ENCODE measurements at places on chromosomes 12 and 14.

DNA sequence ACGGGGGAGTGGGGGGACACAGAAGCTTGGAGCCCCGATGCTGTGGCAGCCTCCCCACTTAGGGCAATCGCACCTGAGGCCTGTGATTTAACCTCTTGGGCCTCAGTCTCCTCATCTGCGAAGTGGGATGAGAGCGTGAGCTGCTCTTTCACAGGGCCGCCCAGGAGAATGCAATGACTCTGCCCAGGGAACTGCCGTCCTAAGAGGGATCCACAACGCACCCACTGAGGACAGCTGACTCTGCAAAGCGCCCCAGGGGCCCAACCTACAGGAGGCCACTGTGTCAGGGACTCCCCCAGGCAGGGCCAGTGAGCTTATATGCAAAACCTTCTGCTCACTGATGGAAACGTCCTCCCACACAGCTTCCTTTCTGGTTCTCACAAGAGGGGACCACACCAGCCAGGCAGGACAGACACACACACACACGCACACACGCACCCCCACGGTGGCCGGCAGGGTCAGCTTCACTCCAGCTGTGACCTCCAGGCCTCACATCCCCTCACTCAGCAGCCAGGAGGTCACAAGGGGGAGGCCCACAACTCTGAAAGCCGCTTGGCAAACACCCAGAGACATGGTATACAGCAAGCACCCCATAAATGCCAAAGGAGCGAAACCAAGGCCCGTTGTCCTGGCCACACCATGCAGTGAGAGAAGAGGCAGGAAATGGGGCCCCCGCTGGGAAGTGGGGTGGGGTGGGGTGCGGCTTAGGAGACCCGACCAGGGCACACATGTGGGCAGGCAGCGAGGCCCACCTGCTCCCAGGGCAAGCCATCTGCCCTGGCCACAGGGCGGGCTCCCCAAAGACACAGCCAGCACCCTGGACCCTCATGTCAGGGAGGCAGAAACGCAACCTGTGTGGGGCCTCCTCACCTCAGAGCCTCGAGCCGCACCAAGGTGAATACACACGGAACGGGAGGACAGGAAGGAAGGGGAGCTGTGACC is 73.3 kb downstream of the NCOR2 start:
- no peak for DNase-seq

- no peak for DNase-seq
Measured at GRCh38 chr12:8493084-8493483, 20.2 kb upstream of the CLEC4D start.

DNA sequence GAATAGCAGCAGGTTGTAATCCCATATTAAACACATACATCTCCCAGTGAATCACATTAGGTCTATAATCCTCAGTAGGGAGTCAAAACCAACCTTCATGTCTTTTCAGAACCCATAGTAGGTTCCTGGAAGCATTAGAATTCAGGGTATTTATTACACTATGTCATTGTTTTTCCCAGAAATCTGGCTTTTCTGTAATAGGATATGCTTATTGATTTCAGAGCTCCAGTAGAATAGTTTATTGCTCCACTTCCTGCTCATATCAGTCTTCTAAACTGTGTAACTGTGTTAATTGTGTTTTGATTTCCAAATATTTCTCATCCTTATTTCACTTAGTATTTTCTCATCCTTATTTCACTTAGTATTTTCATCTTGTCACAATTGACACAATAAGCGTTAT is 268.0 kb downstream of the CCDC59 start:
- DNase-seq: no peak

GRCh38 chr14:50937325-50937724 is 7.0 kb downstream of the PYGL start:
- no peak for DNase-seq

DNA sequence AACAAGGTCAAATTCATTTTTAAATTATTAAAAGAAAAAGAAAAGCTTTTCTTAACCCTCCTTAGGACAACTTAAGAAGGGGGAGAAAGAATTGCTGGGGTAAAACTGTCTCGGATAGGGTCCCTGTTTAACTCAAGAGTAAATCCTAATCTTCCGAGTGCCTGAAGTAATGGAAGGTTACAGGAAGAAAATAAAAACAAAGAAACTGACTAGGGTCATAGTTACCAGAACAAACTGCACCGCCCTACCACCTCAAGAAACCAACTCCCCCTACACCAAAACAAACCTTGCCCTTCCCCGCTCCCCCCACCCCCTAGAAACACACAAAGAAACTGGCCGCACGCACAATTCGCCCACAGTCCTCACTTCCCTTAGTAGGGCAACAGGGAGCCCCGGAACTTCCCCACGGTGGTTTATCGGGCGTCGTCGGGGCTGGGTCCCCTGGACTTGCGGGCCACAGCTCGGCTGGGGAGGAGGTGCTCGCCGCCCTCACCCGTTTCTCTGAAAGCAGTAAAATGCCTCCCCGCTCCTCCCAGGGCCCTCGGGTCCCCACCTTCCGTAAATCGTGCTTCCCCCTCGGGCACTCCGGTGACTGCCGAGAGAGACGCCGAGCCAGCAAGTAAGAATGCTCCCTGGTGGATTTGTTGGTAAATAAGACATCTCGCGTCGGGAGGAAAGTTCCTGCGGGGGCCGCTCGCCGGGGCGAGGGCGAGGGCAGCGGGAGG is 2.4 kb downstream of the SINHCAF start:
- no peak for DNase-seq

GRCh38 chr12:26789731-26790644 is 43.0 kb downstream of the ITPR2 start:
- peak; percentile 61 for DNase-seq

- no peak for DNase-seq
Measured at GRCh38 chr12:1022032-1022970, 31.3 kb downstream of the ERC1 start.

- DNase-seq: no peak
Measured at GRCh38 chr12:92582475-92582874, 120.3 kb upstream of the PLEKHG7 start.

DNA sequence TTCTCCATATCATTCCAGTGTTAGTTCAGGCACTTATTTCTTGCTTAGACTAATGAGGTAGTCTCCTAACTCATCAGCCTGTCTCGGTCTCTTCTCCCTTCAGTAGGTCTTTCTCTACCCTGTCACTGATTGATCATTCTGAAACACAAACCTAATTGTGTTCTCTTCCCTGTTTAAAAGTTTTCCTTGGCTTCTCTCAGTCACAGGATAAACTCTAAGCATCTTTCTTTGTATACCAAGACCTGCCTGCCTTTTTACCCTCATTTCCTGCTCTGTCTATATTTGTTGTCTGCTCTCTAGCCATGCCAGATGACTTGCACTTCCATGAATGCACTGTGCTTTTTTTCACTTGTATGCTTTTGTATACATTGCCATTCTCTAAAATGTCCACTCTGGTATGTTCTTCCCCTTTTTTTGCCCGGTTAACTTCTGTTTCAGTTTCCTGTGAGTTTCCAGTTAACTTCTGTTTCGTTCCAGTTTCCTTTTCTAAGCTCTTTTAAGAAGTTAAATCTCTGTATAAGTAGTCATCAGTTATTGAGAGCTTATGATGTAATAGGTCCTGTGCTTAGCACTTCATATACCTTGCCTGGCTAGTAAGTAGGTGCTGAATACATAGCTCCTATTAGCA is 12.8 kb downstream of the DIP2B start:
- no peak for DNase-seq

DNA sequence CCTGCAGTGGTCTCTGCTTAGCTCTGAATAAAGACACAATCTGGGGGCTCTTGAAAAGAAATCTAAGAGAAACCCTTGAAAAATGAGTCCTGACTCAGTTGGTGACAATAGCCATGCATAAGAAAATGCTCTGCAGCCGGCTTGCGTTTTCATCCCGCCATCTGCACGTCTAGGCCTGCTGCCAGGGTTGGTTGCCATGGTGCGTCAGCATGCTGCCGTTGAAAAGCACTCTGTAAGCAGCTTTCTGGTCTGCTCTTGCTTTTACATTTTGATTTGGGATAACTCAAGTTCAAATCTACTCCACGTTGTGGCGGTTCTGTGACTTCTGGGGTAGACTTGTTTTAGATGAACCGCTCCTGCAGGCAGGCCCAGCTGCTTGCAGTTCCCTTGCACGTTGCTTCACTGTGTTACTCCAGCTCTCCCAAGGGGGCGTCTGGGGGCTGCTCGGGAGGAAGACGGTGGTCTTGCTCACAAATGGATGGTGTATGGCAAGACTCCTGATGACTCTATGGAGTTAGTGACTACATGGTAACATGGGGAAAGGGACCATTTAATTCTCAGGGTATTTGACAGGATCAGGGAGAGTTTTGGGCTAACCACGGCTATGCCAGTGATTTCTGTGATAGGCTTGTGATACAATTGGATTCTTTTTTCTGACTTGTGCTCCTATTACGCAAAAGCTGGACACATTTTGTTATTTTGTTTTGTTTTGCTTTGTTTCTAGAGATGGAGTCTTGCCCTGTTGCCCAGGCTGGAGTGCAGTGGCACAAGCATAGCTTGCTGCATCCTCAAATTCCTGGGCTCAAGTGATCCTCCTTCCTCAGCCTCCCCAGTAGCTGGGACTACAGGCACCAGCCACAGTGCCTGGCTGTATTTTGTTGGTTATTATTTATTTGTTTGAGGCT is 15.8 kb downstream of the WNT5B start:
- DNase-seq: peak; percentile 44

DNA sequence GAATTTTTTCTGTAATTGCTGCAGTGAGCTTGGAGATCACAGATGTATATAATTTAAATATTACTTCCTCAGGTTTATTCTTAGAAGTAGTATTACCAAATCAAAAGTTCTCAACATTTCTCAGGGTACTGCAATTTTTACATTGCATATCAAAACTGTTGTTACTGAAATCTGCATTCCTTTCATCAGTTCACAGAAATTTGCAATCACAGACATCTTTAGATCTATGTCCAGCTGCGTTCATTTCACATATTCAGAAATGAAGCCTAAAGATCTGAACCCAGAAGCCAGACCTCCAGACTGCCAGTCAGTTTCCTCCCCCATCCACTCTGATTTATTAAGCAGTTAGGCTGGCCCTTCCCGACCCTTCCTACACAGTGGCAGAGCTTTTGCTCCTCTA is 18.2 kb upstream of the IFT81 start:
- no peak for DNase-seq

All from Daoy (cell line).